ENCODE measurements at places on chromosomes 6 and 20. TPM values are rescaled to one million over a fixed set of nuclear protein-coding genes. Genes with fewer than 3 reads are reported as not detected.

DNA sequence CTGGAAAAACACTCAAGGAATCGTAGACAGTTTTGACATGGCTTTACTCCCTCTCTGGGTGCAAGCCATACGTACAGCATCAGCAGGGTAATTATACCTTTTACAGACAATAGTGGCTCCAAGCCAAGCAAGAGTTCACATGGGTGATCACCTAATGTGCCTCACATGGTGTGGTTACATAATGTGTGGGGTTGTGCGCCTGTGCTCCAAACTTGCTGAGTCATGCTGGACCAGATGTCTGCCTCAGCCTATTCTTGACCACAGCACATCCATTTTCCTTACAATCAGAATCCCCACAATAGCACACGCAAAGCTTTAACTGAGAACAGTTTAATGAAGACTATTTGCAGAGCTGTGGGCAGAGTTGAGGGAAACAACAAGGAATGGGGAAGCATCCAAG lies 74.5 kb downstream of the ALDH8A1 start:
- DNase-seq = no peak

DNA sequence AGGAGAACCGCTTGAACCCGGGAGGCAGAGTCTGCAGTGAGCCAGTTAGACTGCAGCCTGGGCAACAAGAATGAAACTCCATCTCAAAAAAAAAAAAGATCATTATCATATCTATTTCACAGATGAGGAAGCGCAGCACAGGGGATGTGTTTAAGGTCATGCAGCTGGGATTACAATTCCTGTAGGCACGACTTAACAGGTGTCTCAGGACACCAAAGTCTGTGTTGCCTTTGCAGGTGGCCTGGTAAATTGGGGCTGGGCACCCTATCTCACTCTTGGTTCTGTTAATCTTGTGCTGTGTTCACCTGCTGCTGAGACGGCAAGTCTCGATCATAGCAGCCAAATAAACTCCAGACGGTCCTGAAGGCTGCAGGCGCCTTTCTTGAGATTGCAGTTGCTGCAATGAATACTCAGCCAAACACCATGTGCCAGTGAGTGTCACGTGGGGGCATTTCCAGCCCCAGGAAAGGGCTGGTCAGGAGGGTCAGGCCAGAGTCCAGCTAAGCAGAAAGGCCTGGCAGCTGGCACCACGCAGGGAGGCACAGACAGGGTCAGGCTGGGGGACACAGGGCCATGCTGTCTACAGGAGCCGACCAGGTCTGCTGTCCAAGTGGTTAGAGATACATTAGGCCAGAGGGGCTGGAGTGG lies 55.8 kb downstream of the FGD2 start:
- DNase-seq = no peak

- no peak for DNase-seq
Observed at GRCh38 chr6:110271732-110272022, 86.5 kb downstream of the METTL24 start.

GRCh38 chr6:36666826-36667591 lies 11.5 kb upstream of the CDKN1A start:
- DNase-seq = no peak

The POU3F2 gene
- not detected for polyA plus RNA-seq

- DNase-seq = no peak
Observed at GRCh38 chr20:46703435-46703834, 6.0 kb upstream of the SLC2A10 start.

The RNF144B gene
- polyA plus RNA-seq = 3.0 TPM

DNA sequence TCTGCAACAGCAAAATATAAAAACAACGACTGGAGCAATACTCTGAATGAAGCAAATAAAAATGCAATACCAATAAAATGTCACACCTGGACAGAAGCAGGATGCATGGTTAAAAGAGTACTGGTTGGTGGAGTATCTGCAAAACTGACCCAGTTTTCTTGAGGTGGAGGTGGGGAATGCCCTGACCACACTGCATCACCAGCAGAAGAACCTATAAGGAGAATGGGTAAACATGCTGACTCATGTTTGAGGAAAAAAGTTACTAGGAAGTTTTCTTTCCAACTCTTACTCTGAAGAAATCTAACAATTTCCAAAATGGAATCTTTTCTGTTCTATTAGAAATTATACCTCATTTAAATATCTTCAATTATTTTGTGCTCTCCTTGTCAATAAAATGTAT lies 43.6 kb downstream of the REPS1 start:
- DNase-seq = no peak

DNA sequence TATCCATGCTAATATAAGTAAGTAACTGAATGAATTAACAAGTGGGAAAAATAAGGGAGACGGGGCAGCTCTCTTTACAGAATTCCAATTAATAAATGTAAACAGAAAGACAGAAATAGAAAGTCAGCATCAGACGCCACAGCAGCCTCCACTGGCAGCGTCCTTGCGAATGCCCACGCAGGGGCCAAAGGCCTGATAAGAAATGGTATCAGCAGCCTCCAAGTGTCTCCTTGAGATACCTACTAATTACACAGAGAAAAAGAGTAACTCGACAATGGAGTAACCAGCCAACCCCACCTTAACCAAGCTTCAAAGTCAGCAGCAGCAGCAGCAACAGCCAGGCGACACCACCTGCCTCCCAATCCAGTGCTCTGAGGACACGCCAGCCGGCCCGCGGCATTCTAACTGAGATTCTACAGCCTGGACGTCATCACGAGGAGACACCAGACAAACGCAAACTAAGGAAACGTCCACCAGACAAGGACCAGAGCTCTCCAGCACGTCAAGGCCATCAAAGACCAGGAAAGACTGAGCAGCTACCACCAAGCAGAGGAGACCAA lies 78.8 kb downstream of the TAF4 start:
- no peak for DNase-seq

The SYCP2L gene
- 0.19 TPM for polyA plus RNA-seq

- DNase-seq = no peak
Observed at GRCh38 chr6:160076009-160076408, 45.6 kb upstream of the SLC22A1 start.

DNA sequence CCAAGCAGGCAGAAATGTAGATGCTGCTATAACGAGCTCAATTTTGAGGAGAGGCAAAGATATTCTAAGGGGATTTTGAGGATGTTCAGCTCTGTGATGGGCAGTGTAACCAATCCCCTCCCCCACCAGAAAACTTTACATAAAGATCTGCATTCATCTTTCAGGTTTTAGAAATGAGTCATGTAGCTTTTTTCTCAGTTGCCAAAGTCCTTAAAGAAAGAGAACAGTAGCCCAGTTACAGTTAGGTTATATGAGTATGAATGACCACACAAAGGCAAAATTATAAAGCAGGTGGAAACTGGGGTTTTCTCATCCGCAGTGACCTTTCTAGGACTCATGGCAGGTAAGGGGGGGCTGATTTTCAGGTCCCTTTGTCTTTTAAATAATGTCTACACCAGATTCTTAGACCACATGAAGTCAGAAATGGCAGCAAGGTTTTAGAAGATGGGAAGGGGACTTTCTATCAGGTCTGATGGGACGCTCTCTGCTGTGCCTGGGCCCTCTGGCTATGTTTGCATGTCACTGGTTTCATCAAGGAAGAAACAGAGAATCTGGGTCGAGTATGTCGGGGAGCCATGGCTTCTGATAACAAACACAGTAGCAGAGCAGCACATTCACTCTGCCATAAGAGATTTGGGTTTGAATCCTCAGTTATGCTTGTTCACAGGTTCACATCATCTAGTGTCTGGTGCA lies 94.7 kb downstream of the CLIC5 start:
- no peak for DNase-seq

The SPEF1 gene
- not detected for polyA plus RNA-seq

The BTNL2 gene
- polyA plus RNA-seq = not detected

DNA sequence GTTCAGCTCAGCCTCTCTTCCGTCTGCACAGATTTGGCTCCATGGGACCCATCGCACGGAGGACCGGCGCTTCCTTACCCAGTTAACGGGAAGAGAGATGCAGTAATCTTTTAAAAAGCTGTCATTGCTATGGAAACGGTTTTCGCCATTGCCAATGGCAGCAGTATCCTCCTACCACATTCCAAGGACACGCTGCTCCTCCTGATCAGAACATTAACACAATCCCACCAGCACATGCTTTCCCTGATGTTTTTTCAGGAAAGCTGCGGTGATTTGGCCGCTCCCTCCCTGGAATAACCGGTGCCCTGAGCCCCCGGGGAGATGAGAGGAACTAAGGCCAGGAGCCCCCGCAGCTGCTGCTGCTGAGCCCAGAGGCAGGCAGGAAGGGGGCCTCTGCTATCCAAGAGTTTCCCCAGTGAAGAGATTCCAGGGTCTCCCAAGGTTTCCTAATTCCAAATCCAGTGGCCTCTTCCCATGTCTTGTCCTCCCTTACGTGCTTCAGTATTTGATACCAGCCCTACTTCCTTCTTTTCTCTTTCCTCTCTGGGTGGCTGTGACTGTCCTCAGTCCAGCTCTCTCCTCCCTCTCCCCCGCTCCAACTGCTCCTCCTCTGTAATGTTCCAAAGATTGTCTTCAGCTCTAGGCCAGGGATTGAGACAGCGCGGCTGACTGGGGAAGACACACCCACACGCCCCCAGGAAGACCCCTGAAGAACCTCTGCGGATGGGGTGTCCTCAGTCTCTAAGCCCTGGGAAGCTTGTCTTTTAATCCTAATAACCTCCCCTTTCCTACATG lies 2.6 kb downstream of the BNIP5 start:
- DNase-seq = no peak

The MYLK2 gene
- polyA plus RNA-seq = not detected

The PRKN gene
- polyA plus RNA-seq = 1.6 TPM

DNA sequence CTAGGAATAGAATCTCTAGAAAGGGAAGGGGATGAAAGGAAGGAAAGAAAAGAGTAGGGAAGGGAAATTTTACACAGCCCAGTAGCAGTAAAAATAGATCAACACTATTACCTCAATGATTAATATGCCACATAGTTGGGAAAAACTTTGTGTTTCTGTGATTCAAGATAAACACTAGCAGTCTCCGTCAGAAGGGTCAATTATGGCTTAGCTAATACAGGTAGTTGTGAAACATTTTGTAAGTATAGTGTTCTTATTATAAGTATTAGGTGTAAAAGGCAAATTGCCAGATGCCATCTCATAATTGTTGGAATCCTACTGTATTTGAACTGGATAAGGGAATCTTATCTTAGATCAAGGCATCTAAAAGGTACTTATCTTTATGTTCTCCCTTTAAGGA lies 165.7 kb downstream of the MTFR2 start:
- no peak for DNase-seq

- DNase-seq = no peak
Observed at GRCh38 chr20:664151-664550, 11.2 kb upstream of the SRXN1 start.

DNA sequence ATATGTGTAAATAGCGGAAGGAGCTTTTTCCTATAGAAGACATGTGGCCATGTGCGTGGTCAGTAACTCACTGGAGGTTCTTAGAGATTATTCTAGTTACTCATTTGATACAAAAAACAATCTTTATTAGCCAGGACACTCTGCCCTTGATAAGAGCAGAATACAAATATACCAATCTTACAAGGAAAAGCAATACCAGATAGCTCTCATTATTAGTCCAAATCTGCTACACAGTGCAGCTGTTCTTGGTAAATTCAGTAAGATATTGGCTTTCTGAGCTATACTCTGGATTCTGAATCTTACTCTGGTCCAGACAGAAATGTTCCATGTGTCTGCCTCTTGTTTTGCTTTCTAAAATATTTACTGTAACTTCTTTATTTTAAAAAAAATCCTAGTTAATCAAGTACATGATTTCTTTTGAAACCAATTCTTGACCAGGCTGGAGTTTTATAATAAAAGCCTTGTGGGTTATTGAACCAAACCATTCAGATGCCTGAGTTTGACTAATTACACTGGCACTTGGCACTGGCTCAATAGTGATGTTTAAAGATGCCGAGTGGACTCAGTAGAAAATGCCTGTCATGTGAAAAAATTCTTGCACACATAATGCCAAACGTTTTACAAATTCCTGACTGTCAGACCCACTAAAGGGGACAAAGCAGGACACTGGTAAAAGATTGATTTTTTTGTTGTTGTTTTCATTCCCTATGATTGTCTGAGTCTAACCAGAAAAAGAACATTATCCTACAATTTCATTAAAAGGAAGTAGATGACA lies 242.8 kb upstream of the TCF21 start:
- DNase-seq = no peak

GRCh38 chr6:157728183-157728881 lies 94.7 kb upstream of the SNX9 start:
- no peak for DNase-seq

The IL20RA gene
- polyA plus RNA-seq = not detected

DNA sequence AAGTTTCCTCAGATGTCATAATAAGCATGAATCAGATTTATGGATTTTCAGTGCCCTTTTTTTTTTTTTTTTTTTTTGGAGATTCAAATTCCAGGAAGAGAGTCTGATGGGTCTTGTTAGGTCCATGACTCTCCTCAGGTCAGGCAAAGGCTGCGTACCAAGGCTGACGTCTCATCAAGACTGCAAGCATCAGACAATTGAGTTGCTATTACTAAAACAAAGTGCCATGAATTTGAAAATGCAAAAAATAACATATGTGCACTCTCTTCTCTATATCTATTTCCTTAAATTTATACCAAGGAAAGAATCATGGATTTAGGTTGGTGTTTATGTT lies 134.7 kb downstream of the FAM83B start:
- no peak for DNase-seq

The ADGRG6 gene
- polyA plus RNA-seq = 0.03 TPM

DNA sequence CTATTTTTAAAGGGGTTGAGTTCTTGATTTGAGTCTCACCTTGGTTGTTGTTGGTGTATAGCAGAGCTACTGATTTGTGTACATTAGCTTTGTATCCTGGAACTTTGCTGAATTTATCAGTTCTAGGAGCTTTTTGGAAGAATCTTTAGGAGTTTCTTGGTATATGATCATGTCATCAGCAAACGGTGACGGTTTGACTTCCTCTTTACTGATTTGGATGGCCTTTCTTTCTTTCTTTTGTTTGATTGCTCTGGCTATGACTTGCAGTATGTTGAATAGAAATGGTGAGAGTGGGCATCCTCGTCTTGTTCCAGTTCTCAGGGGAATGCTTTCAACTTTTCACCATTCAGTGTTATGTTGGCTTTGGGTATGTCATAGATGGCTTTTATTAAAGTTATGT lies 64.0 kb downstream of the CDYL start:
- no peak for DNase-seq

- DNase-seq = no peak
Observed at GRCh38 chr20:33477386-33478234, 12.3 kb upstream of the CBFA2T2 start.

GRCh38 chr6:167272696-167273379 lies 18.3 kb upstream of the UNC93A start:
- no peak for DNase-seq

GRCh38 chr20:32599783-32600340 lies 14.7 kb upstream of the NOL4L start:
- no peak for DNase-seq

The MAP3K4 gene
- polyA plus RNA-seq = 19.2 TPM

The CAP2 gene
- polyA plus RNA-seq = not detected

- DNase-seq = peak; percentile 49
Observed at GRCh38 chr6:110475066-110475653, 1.3 kb downstream of the SLC22A16 start.

DNA sequence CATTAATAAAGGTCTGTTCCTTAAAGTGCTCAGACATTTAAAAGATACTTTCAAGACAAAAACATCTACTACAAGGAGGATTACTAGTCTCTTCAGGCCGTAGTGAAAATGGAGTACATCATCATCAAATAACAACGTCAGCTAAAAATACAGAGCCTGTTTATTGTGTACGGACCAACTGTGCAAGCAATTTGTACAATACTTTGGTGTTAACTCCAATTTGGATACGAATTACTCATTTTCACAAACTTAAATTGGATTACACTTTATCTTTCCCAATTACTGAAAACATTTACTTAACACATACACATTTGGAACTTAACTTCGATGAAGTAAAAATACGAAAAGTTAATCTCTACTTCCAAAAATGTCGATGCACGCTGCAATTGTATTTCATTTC lies 802 bp downstream of the CYP39A1 start:
- DNase-seq = peak; percentile 12

The ALDH5A1 gene
- polyA plus RNA-seq = 5.4 TPM

The KCNK16 gene
- not detected for polyA plus RNA-seq

Data from B cell (primary cell).